ENCODE measurements at places on chromosomes 5 and 9.

GRCh38 chr9:134781591-134782302 is 98.9 kb upstream of the FCN2 start:
- DNase-seq = no peak

- no peak for DNase-seq
These were observed 86.2 kb upstream of the FAM169A start for GRCh38 chr5:74952406-74952805.

DNA sequence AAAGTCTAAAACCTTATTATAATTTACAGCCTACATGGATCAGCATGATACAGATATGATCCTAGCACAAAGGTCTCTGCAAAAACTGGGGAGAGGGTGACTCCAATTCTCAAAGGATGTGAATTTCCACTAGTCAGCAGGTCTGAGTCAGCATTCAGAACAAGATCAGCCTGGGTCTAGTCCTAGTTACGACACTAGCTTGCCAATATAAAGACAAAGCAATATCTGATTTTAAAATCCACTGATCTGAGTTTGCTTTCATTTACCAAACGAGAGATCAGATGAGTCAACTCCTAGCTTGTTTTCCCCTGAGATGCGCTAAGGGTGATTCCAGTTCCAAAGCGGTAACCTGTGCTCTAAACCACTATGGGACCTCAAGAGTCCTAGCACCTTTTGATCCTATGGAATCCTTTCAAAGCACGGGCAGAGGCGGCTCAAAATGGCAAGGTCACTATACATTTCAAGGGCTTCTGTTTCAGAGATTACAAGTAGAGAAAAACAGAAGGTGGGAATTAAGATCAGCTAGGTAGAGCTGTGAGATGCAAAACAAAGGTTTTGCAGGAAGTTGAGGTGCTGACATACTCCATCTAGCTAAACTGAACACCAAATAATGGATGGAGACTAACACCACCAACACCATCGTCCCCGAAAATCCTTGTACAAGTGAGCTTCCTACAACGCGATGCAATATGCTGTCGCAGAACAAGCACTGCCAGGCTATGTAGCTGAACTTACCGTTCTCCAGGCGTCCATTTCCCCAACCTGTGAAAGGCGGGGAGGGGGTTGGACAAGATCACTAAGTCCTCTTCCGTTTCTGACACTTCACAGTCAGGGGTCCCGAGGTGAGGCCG is 906 bp downstream of the SLC25A51 start:
- DNase-seq = no peak

DNA sequence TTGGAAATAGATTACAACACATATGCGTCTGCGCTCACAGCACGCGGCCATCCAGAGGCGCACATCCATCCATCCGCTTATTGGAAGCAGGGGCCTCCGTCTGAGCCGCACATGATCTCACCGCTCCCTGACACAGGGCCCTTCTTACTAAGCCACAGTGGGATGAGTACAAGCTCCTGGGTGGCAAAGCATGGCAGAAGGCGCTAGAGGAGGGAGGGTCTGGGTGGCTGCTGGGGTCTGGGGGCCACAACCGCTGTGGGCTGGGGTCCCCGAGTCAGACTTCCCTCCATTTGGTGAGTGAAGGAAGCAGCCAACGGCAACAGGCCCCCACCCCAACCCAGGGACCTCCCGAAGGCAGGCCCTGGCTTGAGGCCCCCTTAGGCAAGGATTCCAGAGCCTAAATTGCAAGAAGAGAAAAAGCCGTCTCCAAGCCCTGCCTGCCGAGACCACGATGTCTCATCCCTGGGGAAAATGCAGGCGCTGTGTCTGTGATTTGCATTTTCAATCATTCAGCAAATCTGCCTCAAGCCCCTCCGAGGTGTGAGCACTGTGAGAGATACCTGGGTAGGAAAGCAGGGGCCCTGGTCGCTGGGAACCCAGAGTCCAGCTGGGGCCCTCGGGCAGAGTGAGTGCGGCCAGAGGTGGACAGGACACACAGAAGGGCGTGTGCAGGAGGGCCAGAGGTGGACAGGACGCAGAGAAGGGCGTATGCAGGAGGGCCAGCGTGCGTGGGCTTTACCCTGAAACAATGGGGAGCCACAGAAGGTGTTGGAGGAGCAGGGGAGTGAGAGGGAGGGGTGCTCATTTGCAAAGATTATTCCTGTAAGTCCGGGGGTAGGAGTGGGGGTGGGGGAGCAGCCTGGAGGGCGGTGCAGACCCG is 135.7 kb downstream of the OLFM1 start:
- no peak for DNase-seq

DNA sequence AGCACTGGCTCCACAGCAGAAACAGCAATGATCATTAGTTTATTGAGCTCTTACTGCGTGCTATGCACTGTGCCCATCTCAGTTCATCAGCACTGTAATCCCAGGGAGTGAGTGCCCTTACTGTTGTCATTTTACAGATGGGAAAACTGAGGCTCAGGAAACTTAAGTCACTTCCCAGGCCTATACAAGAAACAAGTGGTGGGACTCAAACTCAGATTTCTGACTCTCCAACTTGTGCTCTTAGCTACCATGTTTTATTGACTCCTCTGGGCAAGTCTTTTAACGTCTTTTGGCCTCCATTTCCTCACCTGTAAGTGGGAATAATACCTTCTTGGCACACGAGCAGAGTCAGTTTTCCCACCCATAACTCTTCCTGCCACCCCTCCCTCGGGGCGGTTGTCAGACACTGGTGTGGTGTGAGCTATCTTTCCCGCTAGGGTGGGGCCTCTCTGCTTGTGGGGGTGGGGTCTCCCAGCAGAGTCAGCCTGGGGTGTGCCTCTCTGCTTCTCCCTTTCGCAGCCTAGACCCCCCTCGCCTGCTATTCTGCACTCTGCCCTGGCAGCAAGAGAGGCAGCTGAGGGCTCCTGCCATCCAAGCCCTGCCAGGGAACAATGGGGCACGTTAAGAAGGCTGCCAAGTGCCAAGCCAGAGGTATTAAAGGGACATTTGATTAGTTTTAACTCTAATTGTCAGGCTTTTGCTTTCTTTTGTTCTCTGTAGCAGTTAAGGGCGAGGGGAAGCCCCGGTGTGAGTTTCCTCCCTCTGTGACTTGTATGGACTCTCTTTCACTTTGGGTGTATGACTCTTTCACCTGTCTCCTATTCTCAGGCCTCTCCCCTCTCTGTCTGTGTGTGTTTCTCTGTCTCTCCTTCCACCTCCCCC is 12.1 kb downstream of the GALNT10 start:
- DNase-seq = no peak

DNA sequence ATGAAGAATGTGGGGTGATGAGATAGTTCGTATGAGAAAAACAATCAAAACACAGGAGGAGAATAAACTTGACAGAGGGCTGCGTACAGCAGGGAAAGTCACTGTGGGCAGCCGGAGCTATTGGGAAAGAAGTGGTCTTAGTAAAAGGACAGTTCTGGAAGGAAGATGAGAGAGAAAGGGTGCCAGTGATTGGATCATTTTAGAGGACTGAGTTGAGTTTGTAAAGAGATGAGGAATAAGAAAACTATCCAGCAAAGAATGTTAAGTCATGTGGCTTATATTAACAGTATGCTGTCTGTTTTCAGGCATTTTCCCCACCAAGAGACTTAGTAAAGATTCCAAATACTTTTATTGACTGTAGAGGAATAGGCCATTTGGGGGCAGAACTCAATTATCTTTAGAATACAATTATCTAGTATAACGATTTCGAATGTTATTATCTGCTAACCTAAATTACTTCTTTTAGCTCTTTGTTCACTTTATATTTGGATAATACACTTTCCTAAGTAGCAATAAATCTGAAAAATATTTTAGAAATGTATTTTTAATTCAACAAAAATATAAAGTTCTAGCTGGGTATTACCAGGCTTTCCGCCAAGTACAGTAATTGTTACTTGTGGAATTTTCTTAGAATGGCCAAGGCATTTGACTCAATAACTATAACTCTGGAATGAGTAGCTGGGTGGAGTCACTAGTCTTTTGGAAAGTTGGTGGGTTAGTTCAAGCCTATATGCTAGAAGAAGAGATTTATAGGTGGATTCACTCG is 15.5 kb upstream of the LOX start:
- DNase-seq = peak; percentile 63

DNA sequence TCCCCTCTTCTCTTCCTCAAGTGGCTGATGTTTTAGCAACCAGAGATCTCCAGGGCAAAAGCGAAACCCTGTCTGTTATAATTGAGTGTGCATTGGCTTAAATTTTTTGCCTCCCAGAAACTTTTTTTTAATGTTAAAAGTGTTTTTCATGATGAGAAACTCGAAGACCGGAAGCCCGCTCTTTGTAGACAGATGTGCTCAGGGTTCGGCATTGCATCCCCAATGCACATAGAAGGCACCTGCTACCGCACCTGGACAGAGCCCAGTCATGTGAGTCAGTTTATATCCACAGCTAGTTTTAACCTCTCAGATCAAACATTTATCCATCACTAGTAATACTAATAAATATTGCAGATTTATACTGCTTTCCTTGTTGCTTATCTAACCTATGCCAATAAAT is 19.5 kb upstream of the NADK2 start:
- DNase-seq = no peak

GRCh38 chr9:105673850-105674387 is 11.7 kb downstream of the TAL2 start:
- DNase-seq = no peak

GRCh38 chr5:166781737-166782136 is 1509.7 kb upstream of the WWC1 start:
- no peak for DNase-seq

- no peak for DNase-seq
These were observed 23.5 kb downstream of the NTNG2 start for GRCh38 chr9:132185073-132186009.

- no peak for DNase-seq
These were observed 31.5 kb upstream of the LVRN start for GRCh38 chr5:115930630-115931337.

DNA sequence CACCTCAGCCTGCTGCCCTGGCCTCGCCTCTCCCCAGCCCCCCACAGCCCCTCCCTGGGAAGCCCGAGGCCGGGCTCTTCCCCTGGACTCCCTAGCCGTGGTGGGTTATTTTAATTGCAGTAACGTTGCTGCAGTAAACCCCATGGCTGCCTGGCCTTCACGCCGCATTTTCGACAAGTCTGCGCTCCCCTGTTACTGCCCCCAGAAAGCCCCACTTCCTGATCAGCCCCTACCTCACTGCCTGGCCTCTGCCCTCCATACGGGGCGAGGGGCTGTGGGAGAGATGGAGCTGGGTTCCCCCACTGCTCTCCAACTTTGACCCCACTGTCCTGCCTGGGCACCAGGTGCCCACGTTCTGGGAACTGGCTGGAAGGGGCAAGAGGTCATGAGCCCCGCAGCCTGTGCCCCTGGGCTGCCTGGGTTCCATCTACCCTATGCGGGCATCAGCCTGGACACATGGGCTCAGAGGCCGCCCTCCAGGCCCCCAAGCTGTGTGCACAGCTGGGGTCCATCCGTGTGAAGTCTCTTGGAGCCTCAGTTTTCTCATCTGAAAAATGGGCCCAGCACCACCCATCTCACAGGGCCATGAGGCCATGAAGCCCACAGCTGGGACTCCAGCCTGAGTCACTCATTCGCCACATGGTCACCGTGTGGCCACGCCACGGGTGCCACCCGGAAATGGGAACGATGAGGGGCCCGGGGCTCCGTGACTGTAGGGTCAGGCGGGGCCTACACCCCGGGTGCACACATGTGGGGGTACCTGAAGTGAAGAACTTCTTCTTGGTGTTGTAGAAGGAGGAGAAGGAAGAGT is 11.5 kb downstream of the EGFL7 start:
- DNase-seq = no peak

DNA sequence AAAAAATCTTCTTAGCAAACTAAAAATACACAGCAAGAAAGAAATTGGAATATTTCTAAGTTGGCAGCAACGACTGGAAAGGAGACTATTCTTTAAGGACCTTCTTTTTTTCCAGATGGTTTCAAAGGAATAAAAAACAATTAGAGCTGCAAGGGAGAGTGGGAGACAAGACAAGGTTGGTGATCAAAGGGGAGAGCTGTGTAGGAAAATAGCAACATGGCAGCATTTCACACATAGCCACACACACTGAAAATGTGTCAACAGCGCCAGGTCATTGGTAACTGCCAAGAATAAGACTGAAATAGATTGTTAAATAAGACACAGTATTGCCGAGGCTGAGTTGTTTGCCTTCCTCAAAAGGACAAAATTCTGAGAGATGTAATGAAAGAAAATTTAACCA is 88.1 kb upstream of the TLE1 start:
- DNase-seq = no peak

GRCh38 chr5:179599973-179600372 is 23.5 kb downstream of the HNRNPH1 start:
- no peak for DNase-seq

DNA sequence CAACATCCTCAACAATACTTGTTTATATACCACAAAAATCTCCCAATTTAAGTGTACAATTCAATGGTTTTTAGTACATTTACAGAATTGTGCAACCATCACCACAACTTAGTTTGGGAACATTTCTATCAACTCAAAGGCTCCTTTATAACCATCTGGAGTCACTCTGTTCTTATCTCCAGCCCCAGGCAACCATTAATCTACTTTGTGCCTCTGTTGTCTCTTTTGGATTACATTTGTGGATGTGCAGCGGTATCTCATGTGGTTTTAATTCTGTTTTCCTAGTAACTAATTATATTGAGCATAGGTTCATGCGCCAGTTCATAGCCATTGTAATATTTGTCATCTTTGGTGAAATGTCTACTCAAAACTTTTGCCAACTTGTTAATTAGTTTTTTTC is 14.4 kb downstream of the ADAMTS19 start:
- no peak for DNase-seq

GRCh38 chr5:130520211-130520610 is 615.9 kb downstream of the CHSY3 start:
- DNase-seq = no peak

- no peak for DNase-seq
These were observed 16.5 kb downstream of the GAPT start for GRCh38 chr5:58507715-58508114.

GRCh38 chr9:125812403-125812802 is 65.2 kb downstream of the PBX3 start:
- no peak for DNase-seq

DNA sequence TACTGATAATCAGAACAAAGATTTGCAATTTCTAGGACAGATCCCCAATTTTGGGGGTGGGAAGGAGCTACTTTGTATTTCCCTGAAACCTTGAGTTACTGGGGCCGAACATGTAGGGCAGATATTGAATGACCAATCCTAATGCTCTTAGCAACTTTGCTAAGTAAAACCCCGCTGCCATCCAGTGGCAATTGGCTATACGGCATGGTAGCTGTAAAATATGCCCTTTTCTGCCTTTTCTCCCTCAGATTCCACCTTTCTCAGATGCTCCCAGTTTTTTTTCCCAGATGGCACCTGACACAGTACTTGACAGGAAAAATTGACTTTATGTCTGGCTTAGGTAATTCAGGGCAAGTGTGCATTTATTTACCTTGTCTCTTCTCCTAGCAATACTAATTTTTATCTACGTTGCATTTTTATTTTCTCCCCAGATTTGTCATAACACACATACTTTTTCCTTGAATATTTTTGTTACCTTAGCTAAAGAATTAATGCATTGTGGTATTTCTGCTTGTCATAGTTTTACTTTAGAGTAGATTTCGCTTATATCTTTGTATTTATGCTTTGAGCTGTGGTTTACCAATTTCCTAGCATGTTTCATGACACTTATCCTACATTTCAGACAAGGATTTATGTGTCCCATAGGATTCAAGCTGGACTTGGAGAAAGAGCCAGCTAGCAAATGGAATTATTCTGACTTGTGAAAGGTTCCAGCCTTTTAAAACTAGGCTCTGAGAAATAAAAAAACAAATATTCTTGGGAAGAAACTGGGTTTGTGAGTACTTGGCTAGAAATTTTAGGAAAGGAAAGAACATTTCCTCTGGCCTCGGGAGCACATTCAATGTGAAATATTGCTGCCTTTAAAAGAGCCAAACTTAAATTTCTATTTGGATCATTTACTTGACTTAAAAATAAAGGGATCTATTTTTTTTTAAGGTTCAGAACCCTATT is 37.4 kb downstream of the PIK3R1 start:
- DNase-seq = peak; percentile 76

GRCh38 chr5:80048084-80048780 is 13.1 kb downstream of the THBS4 start:
- DNase-seq = peak; percentile 54
